ENCODE measurements at places on chromosomes 6 and 20.
A peak's percentile ranks its signal among the peaks of the same experiment; 100 is the strongest.

DNA sequence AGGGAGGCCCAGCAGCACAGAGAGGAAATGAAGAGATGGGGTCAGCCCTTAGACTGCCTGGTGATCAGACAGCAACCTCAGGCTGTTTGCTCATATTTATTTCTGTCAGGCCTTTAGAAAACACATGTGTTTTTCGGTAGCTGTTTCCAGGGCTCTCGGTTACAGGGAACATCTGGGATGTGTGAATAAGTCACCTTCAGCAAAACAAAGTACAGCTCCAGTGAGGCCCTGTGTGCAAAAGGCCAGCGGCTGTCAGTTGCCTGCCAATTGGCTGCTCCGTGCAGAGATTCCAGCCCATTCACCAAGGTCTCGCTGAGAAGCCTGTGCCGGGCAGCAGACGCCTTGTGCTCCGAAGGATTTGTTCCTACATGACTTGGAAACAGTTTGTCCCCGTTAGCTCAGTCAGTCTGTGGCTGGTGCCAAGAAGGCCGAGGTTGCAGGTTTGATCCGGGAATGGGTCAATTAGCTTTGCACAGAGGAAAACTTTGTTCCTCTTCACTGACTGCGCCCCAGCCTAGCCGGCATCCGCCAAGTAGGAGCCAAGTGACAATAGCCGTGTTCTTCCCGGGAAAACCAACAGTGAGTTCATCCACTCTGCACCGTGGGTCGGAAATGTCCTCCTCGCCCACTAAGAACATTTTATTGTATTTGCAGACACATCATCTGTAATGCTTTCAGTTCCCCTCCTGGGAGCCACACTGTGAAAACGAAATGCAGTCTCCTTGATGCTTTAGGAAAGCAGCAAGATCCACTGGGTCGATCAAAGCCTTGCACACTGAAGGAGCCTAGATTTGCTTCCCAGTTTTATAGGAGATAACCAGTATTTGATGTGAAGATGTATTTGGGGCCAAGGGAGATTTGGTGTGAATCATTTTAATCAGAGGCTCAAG is 315.4 kb upstream of the CDYL start:
- peak; percentile 31 for DNase-seq

GRCh38 chr6:2715737-2716136 is 35.0 kb downstream of the MYLK4 start:
- DNase-seq, result no peak

DNA sequence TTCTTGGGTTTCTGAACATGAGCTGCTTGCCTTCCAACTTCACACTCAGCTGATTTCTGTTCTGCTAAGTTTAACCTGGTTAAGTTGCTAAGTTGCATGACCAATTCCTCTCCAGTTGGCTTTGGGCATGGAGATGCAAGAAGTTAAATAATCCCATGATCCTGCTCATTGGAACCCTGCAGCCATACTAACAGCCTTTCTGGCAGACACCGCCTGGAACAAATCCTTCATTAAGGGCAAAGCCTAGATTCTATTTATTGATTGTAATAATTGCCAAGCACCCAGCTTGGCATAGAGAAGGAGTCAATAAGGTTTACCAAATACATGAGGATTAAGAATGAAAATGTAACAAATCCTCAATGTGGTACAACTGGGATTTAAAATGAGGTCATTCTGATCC is 742.4 kb upstream of the CHD6 start:
- no peak for DNase-seq

DNA sequence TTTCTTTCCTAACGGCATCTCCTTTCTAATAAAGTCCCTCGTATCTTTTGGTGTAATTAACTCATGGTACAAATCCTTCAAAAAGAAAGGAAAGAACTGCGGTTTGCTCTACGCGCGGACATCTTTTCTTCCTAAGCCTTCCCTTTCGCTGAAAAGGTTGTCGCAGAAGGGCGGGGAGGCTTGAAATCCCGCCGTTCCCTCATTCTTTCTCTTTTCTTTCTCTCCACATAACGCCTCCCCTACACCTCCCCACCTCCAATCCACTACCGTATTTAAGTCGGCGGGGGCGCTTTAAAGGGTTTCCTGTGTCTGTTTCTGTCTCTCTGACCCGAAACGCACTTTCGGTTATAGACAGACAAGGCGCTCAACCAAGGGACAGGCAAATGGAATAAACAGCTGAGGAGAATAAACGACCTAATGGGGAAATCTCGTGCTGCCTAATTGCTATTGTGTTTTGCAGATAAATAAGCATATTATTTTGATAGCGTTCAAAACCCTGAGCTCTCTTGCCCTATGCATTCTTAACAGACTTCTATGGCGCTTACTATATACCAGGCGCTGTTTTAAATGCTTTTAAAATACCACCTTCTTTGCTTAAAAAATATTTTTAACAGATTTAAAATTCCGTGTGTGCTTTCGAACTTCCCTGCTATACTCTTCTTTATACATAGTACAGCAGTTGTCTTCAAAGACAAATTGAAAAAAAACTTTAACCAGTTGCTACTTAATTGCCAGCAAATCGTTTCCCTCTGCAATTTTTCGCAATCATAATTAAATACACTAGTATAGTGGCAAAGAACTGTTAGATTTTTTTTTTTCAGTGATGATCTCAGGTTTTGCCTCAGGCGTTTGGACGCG is 2.5 kb upstream of the HEY2 start:
- peak; percentile 69 for DNase-seq

GRCh38 chr6:110296241-110297025 is 61.7 kb downstream of the METTL24 start:
- DNase-seq, result no peak

- no peak for DNase-seq
Observed at GRCh38 chr6:145532361-145532760, 203.0 kb downstream of the EPM2A start.

DNA sequence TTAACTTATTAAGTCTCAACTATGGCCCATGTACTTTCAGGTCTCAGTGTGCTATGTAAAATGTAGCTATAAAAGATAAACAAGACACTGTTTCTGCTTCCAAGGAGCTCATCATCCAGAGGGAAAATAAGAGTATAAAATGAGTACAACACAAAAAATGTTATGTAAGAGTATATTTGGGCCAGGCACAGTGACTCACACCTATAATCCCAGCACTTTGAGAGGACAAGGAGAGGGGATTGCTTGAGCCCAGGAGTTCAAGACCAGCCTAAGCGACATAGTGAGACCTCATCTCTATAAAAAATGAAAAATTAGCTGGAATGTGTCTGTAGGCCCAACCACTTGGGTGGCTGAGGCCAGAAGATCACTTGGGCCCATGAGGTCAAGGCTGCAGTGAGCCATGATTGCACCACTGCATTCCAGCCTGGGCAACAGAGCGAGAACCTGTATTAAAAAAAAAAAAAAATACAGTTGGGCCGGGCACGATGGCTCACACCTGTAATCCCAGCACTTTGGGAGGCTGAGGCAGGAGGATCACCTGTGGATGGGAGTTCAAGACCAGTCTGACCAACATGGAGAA is 124.0 kb downstream of the EDN1 start:
- no peak for DNase-seq

DNA sequence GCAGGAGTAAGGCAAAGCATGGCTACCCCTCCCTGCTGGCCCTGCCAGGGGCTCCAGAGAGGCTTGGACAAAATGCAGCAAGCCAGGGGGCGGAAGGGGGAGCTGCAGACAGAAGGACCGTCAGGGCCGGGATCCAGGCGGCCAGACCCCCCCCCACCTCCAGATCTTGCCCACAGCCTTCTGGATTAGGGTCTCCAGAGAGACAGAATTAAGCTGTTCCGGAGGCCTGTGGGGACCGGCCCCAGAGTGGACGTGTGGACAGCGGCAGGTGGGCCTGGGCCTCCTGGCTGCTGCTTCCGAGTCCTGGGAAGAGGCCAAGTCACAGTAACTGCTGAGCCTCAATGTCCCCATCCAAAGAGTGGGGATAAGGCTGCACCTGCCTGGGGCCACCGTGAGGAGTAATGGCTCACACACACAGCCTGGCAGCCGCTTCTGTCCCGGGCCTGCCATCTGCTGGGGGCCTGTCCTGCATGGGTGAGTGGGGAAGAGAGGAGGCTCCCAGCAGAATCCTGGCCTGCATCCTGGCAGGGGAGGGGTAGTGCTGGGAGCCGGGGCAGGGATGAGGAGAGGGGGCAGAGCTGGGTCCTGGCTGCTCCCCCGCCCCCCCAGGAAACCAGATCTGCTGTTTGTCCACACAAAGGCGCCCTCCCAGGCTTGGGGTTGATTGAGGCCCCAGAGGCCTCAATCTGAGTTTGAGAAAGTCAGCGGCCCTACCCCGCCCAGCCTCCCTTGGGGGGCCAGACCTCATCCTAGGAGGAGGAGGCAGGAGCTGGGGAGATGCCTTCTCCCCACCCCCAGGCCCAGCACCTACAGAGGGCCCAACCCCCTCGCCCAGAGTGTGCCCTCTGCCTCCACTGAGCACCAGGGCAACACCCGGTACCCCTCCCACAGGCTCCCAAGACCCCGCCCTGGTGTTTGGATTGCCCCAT is 3.9 kb downstream of the LAMA5 start:
- no peak for DNase-seq

All from bronchial epithelial cell (primary cell).